ENCODE measurements at places on chromosomes 11 and 22. TPM values are rescaled to one million over a fixed set of nuclear protein-coding genes. Genes with fewer than 3 reads are reported as not detected.

CHADL gene
- total RNA-seq = not detected

UBQLNL gene
- not detected for total RNA-seq

FGF19 gene
- total RNA-seq = 0.05 TPM

F2 gene
- 2.2 TPM for total RNA-seq

CBLIF gene
- total RNA-seq = not detected

CAPN5 gene
- total RNA-seq = 11.9 TPM

ST14 gene
- total RNA-seq = 0.10 TPM

GP1BB gene
- total RNA-seq = 1.5 TPM

PKP3 gene
- total RNA-seq = 41.0 TPM

RIBC2 gene
- total RNA-seq = 2.1 TPM

SHANK2 gene
- 8.8 TPM for total RNA-seq

BTG4 gene
- not detected for total RNA-seq

KCTD14 gene
- 1.6 TPM for total RNA-seq

AGBL2 gene
- 1.4 TPM for total RNA-seq

CNGA4 gene
- total RNA-seq = not detected
